ENCODE measurements at places on chromosomes 6 and 20. TPM values are rescaled to one million over a fixed set of nuclear protein-coding genes. Genes with fewer than 3 reads are reported as not detected.

The FOXF2 gene
- total RNA-seq, result 0.81 TPM

The MRAP2 gene
- 0.49 TPM for total RNA-seq

The PHACTR1 gene
- under 0.01 TPM for total RNA-seq

The ABHD16B gene
- total RNA-seq, result not detected

Measured in cardiac atrium fibroblast (primary cell).